ENCODE measurements at places on chromosomes 2 and 18.

DNA sequence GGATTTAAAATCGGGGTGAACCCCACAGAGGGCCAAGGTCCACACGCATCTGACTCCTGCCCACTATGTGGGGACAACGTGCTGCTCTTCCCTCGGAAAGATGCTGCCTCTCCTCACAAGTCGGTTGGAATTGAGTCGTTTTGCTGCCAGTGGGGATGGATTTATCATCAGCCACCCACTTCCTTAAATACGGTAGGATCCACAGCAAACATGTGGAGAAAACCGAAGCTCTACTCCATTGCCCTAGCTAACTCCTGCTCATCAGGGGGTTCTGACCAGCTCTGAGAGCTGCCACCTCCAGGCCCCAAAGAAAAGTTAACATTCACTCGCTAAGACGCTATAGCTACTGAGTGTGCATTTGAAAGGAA, 80.9 kb downstream of the CHRNA1 start:
- peak; percentile 34 for DNase-seq

DNA sequence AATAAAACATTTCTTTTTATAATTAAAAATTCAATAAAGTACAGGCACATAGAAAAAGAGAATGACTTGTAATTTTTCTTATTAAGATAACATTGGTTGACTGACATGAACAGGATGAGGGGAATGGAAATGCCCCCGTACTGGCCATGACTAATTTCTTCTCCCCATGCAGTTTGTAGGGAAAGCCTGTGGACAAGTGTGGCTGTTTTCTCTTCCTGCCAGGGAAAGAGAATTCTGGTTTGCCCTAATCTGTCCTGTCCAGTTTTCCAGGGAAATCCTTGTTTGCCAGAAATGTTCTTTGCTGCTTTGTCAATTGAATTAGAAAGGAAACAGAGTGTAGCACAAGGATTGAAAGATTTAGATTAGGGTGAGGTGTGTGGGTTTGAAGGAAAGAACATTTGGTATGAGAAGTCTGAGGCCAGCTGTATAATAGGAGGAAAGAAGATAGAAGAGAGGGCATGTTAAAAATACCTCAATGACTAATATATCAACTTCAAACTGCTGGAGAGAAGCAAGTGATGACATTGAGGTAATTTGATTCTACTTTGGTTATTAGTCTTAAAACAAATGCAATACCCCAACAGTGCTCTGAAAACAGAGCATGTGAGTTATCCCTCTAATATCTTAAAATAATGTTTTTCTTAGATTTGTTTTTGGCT, 593.9 kb upstream of the ZNF804A start:
- no peak for DNase-seq

- no peak for DNase-seq
Measured at GRCh38 chr18:25639596-25639995, 287.6 kb upstream of the ZNF521 start.

- no peak for DNase-seq
Measured at GRCh38 chr2:44616667-44617155, 255.0 kb downstream of the CAMKMT start.

GRCh38 chr2:188235364-188235763, 56.3 kb upstream of the GULP1 start:
- no peak for DNase-seq

- no peak for DNase-seq
Measured at GRCh38 chr2:142878031-142878678, 691 bp downstream of the KYNU start.

DNA sequence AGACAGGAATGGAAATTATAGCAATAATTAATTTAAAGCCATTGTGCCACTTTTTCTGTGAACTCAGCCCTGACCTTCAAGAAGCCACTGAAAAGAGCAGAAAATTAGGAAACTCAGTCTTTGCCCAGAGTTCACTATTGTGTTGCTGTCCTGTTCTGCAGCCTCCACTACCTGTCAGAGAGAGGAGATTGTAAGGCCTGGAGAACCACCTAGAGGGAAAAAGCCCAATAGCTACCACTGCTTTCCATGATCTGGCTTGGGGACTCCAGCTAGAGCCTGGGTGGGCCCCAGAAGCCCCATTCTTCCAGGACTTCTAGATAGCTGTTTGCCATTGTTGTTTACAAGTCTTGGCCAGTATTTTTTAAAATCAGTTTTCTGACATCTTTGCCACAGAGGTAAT, 176.1 kb upstream of the KLF7 start:
- no peak for DNase-seq

DNA sequence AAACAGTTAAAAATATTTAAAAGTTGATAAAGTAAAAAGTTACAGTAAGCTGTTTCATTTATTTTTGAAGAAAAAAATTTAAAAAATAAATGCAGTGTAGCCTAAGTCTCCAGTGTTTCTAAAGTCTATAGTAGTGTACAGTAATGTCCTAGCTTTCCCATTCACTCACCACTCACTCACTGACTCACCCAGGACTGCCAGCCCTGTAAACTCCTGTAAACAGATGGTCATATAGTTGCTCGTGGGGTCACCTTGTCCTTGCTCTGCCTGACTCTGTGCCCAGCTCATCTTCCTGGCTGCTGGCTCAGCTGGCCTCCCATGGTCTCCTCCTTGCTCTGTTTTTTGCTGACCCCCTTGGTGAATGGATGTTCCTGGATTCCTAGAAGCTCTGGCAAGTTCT, 180.3 kb downstream of the VAPA start:
- no peak for DNase-seq
